ENCODE measurements at places on chromosomes 16 and 17. TPM values are rescaled to one million over a fixed set of nuclear protein-coding genes. Genes with fewer than 3 reads are reported as not detected.

DNA sequence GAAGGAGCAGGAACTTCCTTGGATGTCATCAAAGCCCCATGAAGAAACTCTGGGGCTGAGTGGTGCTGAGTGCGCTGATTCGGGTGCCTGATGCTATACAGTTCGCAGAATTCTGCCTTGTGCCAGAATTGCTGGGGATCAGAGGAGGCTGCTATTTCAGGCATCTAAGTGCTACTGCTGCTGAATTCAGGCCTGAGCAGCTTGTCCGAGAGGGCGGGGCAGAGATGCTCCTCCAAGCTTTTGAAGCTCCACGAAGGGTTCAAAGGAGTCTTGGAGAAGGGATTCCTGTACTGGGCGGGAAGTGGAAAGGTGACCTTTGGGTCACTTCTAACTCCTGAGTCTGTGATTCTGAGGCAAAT lies 227.8 kb downstream of the CCDC182 start:
- ATAC-seq: no peak

DNA sequence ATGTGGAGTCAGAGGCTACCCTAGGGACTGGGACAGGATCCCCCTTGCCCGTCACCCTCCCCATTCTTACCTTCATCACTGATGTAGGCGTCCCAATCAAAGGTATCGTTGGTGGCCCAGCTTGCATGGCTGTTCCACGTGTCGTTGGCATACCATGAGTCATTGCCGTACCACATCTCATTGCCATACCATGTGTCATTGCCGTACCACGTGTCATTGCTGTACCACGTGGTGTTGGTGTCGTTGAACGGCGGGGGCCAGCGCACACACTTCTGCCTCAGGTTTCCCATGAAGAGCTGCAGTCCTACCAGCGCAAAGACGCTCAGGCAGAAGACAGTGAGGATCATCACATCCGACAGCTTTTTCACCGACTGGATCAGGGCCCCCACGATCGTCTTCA lies 4.8 kb downstream of the SCN4A start:
- no peak for ATAC-seq

DNA sequence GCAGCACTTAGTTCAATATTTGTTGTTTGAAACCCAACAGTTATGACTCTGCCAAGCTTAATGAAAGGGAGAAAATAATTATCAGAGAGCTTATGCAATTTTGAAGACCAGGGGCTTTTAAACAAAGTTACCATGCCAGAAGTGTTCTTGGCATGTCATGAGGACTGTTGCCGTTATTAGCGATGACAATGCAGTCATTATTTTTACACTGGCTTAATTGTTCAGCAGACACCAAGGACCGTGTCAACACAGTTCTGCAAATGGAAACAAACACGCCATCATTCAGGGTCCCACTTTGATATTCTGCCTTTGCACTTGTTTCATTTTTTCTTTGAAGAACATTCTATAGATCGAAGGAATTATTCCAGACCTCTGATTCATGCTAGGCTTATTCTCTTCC lies 518.5 kb downstream of the CDH13 start:
- no peak for ATAC-seq

GRCh38 chr17:27631411-27631760 lies 398 bp downstream of the LGALS9 start:
- no peak for ATAC-seq

- ATAC-seq: no peak
Measured at GRCh38 chr17:602436-602835, 112.2 kb downstream of the VPS53 start.

Gene CACNB1
- total RNA-seq: 7.9 TPM

Gene PRR15L
- total RNA-seq: 0.19 TPM

Gene CA7
- not detected for total RNA-seq

Gene ZNF778
- total RNA-seq: 12.0 TPM
